ENCODE measurements at places on chromosomes 12 and 14. TPM values are rescaled to one million over a fixed set of nuclear protein-coding genes. Genes with fewer than 3 reads are reported as not detected.

Gene DHRS4L2
- 6.2 TPM for total RNA-seq

Gene AICDA
- not detected for total RNA-seq

- H3K36me3 ChIP-seq = no peaks in the 10 kb centered on the region
- no peaks in the 10 kb centered on the region for H3K27me3 ChIP-seq
- peaks cover 19% of the 10 kb centered on the region for H3K4me1 ChIP-seq
These were observed 2.3 kb upstream of the KRT6A start for GRCh38 chr12:52495389-52495788.

DNA sequence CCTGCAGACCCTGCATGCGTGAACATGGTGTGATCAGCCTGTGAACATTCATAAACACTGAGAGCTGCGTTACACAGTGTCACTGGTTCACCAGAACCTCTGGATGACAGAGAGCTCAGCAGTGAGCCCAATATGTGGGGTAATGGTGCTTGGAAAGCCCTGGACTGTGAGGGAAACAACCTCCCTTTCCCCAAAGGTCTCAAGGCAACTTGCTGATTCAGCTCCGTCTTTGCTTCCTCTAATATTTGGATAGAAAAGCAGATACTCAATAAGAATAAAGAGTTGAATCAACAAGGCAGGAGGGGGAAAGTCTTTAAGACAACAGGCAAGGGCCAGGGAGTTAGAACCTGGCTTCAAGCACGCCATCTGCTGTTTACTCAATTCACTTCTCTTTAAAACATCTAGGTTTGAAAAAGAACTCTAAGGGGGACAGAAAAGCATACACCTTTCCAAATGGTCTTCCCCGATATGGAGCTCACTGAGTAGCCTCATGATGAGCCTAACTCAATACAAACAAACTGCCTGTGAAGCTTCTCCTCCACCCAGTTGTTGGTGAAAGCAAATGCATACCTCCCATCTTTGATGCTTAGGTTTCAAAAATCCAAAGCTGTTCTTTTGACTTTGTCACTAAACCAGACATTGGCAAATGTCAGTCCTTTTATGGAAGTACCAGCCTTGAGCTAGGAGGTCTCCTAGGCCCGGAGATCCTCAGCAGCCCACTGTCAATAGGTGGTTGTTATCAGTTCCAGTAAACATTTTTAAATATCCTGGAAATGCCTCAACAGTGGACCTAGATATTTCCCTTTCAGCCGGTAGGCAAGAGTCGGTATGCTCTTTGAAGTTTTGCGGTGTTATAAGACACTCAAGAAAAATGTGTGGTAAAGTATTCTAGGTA, 76.1 kb downstream of the SAMD4A start:
- no peaks in the 10 kb centered on the region for H3K27me3 ChIP-seq
- H3K27ac ChIP-seq = no peak overlapping the region
- H3K4me1 ChIP-seq = peaks cover 6% of the 10 kb centered on the region
- no peak overlapping the region for H3K4me3 ChIP-seq
- DNase-seq = peak; percentile 66

- DNase-seq = no peak
- no peaks in the 10 kb centered on the region for H3K27me3 ChIP-seq
- peaks cover 7% of the 10 kb centered on the region for H3K4me1 ChIP-seq
These were observed 36.7 kb downstream of the TRMT5 start for GRCh38 chr14:60944204-60944603.

- H3K36me3 ChIP-seq = peaks cover 5% of the 10 kb centered on the region
- DNase-seq = no peak
- no peaks in the 10 kb centered on the region for H3K27me3 ChIP-seq
- H3K27ac ChIP-seq = no peak overlapping the region
These were observed 18.5 kb downstream of the PPP2R5E start for GRCh38 chr14:63524537-63525155.

- H3K4me3 ChIP-seq = no peak overlapping the region
- no peaks in the 10 kb centered on the region for H3K36me3 ChIP-seq
- no peak for DNase-seq
- H3K4me1 ChIP-seq = peaks cover 9% of the 10 kb centered on the region
- H3K27me3 ChIP-seq = peaks cover 46% of the 10 kb centered on the region
These were observed 56.1 kb upstream of the FBRSL1 start for GRCh38 chr12:132433641-132434395.

GRCh38 chr12:79381248-79382208, 309.2 kb downstream of the PAWR start:
- peak; percentile 45 for DNase-seq
- H3K27me3 ChIP-seq = no peaks in the 10 kb centered on the region
- H3K4me3 ChIP-seq = peak overlapping the region; percentile 26
- H3K27ac ChIP-seq = peak overlapping the region; percentile 5
- peaks cover 62% of the 10 kb centered on the region for H3K4me1 ChIP-seq

DNA sequence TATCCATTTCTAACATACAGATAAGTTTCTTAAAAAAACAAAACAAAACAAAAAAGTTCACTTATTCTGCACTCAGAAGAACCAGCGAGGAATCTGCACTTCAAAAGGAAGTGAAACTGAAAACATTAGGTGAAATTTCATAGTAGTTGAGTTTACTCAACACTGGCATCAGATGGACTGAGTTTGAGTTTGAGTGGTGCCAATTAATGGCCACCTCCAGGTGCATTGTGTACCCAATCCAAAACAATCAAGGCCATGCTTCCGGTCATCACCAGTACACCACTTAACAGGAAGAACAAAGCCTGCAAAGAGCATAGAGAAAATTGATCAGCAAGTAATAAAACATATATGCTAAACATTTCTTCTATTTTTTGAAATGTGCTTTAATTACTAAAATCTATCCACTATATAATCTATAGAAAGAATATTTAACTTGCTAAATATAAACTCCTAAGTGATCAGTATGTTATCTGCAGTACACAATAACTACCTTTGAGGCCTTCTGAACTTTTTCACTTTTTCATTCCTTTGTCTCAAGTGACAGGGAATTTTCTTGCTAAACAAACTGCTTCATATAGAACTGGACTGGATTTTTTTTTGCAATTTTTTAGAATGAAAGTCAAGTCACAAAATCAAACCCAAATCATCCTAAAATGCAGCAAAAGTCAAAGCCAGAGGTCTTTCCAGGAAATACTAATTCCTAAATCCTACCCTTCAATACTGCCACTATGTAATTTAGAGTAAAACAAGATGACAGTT, 11.5 kb downstream of the SLC38A2 start:
- H3K4me3 ChIP-seq = no peak overlapping the region
- no peaks in the 10 kb centered on the region for H3K27me3 ChIP-seq
- peaks cover 68% of the 10 kb centered on the region for H3K36me3 ChIP-seq
- 0 out of 2 replicates have a peak overlapping the region, but pooled peaks have one; percentile 9 for H3K27ac ChIP-seq

Gene LRRK2
- total RNA-seq = 0.24 TPM

Gene ORAI1
- 31.0 TPM for total RNA-seq

GRCh38 chr14:95409477-95410272, 90.0 kb upstream of the CLMN start:
- H3K27me3 ChIP-seq = no peaks in the 10 kb centered on the region
- no peak overlapping the region for H3K27ac ChIP-seq
- no peaks in the 10 kb centered on the region for H3K4me1 ChIP-seq

GRCh38 chr12:119115296-119115905, 63.3 kb upstream of the HSPB8 start:
- DNase-seq = peak; percentile 84
- H3K4me3 ChIP-seq = no peak overlapping the region
- H3K36me3 ChIP-seq = no peaks in the 10 kb centered on the region
- H3K27me3 ChIP-seq = no peaks in the 10 kb centered on the region
- no peaks in the 10 kb centered on the region for H3K4me1 ChIP-seq

- no peaks in the 10 kb centered on the region for H3K27me3 ChIP-seq
- H3K27ac ChIP-seq = no peak overlapping the region
- no peaks in the 10 kb centered on the region for H3K36me3 ChIP-seq
- DNase-seq = no peak
- no peak overlapping the region for H3K4me3 ChIP-seq
These were observed 43.7 kb downstream of the SAV1 start for GRCh38 chr14:50624447-50624846.

Gene FAM161B
- 0.04 TPM for total RNA-seq

- H3K27me3 ChIP-seq = no peaks in the 10 kb centered on the region
- no peak for DNase-seq
- no peaks in the 10 kb centered on the region for H3K4me1 ChIP-seq
These were observed 135.6 kb upstream of the PTPRB start for GRCh38 chr12:70772836-70773235.

GRCh38 chr12:93794738-93795137, 117.6 kb downstream of the CRADD start:
- H3K4me1 ChIP-seq = peaks cover 27% of the 10 kb centered on the region
- no peaks in the 10 kb centered on the region for H3K36me3 ChIP-seq
- no peak for DNase-seq
- no peaks in the 10 kb centered on the region for H3K27me3 ChIP-seq
- no peak overlapping the region for H3K4me3 ChIP-seq

Gene ASB2
- total RNA-seq = 2.3 TPM

- H3K27me3 ChIP-seq = no peaks in the 10 kb centered on the region
- H3K4me3 ChIP-seq = no peak overlapping the region
- H3K4me1 ChIP-seq = no peaks in the 10 kb centered on the region
- H3K27ac ChIP-seq = no peak overlapping the region
These were observed 67.0 kb upstream of the CSRP2 start for GRCh38 chr12:76945867-76946266.

DNA sequence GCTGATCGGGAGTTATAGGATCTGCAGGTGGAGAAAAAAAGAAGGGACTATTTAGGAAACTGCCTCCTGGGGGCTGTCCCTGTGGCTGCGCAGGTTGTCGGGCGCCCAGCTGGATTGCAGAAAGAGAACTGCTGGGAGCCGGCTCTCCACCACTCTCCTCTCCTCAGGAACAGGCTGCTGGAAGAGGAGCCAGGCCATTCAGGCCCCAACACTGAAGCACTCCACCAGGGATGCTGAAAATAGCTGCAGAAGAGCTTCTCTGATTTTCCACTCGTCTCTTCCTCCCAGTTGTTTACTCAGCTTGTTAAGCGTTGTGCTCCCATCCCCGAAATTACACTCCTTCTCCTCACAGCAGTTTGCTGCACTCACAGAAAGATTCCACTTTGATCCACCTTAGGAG, 347.3 kb downstream of the GLT1D1 start:
- no peaks in the 10 kb centered on the region for H3K36me3 ChIP-seq
- H3K27ac ChIP-seq = no peak overlapping the region
- no peak overlapping the region for H3K4me3 ChIP-seq
- H3K27me3 ChIP-seq = no peaks in the 10 kb centered on the region
- DNase-seq = no peak

DNA sequence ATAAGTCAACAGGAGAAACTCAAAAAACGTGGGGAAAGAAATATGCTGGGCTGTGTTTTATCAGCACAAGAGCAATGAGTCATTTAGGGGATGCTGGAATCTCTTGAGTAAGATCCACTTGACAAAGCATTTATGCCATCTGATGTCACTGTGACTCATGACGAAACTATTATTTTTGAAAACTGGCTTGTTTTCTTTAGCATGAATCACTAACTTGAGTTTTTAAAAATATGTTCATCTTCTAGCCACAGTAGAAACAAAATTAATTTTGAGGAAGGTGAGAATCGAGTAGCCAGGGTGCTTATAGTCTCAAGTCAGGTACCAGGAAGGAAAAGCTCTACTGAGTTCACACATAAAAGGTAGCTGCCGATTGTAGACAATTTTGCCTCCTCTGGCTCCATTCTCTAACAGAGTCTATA, 456.2 kb upstream of the MGAT4C start:
- H3K4me1 ChIP-seq = no peaks in the 10 kb centered on the region
- H3K27me3 ChIP-seq = no peaks in the 10 kb centered on the region
- no peak overlapping the region for H3K4me3 ChIP-seq
- peaks cover 6% of the 10 kb centered on the region for H3K36me3 ChIP-seq
- no peak for DNase-seq

Gene GPRC5D
- total RNA-seq = not detected

- DNase-seq = no peak
- no peaks in the 10 kb centered on the region for H3K36me3 ChIP-seq
- H3K4me3 ChIP-seq = no peak overlapping the region
- peak overlapping the region; percentile 79 for H3K27ac ChIP-seq
These were observed 134.2 kb downstream of the BICD1 start for GRCh38 chr12:32240831-32241230.

Gene NINJ2
- total RNA-seq = 0.94 TPM

Gene TMEM52B
- not detected for total RNA-seq

Gene CAPZA3
- total RNA-seq = not detected

GRCh38 chr14:101527987-101528386, 33.3 kb upstream of the DIO3 start:
- no peaks in the 10 kb centered on the region for H3K4me1 ChIP-seq
- no peak overlapping the region for H3K4me3 ChIP-seq
- H3K36me3 ChIP-seq = no peaks in the 10 kb centered on the region
- no peak for DNase-seq
- H3K27me3 ChIP-seq = no peaks in the 10 kb centered on the region
- H3K27ac ChIP-seq = no peak overlapping the region

Data from GM23338 (cell line).